Hematopoietic multipotent progenitor cell (in vitro differentiated cells): ENCODE measurements at places on chromosomes 1 and 21.

GRCh38 chr1:7586031-7586941 is 184.8 kb upstream of the VAMP3 start:
- DNase-seq: no peak

DNA sequence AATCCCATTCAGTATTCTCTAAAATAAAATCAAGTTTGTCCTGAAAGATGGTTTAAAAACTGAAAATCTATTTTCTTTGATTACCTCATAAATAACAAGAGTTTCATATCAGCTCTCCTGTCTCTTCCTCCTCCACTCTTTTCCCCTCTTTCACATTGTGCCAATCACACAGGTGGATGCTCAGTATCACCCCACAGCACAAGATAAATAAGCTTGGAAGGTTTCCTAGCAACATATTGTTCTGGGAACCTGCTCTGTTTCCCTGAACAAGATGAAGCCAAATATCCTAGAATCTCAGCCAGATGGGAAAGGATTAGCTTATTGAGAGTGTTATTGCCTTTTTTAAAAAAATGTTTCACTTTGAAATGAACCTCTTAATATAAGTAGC is 45.7 kb upstream of the CACYBP start:
- DNase-seq: no peak

DNA sequence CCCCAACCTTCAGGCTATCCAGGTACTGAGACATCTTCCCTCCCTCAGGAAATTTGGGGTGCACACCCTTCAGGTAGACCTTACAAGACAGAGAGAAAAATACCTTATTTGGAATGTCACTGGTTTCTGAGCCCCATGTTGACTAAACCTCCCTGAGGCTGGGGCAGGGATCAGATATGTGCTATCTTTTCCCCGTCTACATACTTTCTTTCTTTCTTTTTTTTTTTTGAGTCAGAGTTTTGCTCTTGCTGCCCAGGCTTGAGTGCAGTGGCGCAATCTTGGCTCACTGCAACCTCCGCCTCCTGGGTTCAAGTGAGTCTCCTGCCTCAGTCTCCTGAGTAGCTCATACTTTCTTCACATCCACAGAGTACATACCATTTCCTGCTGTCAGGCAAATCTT is 1.6 kb downstream of the CYB5R1 start:
- no peak for DNase-seq

DNA sequence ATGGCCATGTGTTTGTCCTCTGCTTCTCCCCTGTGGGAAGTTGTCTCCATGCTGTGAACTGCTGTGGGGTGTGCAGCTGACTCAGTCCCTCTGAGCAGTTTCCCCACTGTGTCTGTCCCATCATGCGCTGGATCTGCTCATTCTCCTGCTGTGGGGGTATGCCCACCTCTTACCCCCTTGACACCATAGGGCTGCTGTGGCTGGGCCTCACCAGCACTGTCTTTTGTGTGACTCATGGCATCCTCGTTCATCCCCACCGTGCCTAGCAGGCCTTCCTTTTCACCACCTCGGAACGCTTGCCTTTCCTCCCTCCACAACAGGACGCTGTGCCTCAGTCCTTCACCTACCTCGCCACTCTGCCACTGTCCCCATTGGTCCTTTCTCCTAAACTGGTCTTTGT is 27.3 kb downstream of the VANGL2 start:
- DNase-seq: no peak

DNA sequence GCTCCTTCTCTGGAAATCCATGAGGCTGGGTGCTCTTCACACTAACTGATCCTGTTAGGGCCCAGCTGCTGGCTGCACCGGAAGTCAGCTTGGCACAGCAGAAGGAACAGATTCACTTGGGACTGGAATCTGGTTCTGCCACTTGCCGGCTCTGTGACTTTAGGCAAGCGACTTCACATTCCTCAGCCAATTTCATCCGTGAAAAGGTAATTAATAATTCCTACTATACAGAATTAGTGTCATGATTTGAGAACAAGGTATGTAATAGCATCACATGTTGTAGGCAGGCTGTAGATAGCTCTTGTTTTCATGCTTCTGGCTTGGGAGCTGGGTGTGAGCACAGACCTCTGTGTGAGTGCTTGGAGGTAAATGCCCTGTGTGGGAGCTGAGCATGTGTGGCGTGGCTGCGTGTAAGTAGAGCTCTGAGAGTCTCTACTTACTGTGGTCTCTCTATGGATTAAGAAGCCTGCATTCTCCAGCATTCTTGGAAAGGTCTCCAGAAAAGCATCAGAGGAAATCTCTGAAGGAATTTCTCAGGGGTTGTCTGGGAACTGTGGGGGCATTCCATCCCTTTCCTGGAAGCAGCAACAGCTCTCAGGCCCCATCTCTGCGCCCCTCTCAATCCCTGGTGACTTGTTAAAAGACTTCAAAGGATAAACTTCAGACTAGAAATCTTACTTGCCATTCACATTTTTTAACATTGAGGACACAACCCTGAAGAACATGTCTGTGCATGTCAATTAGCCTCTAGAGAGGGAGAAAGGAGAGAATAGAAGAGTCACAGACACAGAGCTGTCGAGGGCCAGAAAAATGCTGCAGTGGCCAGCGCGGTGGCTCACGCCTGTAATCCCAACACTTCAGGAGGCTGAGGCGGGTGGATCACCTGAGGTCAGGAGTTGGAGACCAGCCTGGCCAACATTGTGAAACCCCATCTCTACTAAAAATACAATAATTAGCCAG is 47.7 kb upstream of the PPM1J start:
- no peak for DNase-seq

GRCh38 chr1:224448453-224449017 is 13.9 kb upstream of the WDR26 start:
- DNase-seq: no peak

GRCh38 chr1:60715970-60716369 is 366.4 kb upstream of the NFIA start:
- no peak for DNase-seq

- DNase-seq: no peak
These were observed 23.0 kb upstream of the CCT8 start for GRCh38 chr21:29096218-29097015.

DNA sequence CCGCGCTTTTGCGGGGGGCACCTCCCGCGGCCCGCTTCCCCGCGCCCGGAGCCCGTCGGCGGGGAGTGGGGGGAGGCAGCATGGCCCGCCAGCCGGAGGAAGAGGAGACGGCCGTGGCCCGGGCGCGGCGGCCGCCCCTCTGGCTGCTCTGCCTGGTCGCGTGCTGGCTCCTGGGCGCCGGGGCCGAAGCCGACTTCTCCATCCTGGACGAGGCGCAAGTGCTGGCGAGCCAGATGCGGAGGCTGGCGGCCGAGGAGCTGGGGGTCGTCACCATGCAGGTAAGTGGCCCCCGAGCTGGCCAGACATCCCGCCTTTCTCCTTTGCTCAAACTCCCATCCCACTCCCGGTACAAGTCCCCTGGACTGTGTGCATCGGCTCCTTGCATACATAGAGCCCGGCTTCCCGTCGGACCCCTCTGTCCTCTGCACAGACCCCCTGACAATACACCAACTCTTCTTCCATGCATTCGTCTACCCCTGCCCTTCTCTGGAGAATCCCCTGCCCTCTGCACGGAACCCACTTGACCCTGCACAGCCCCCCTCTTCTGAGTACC is 812 bp downstream of the CACHD1 start:
- DNase-seq: no peak

- DNase-seq: no peak
These were observed 27.2 kb downstream of the CNN3 start for GRCh38 chr1:94899756-94900155.

DNA sequence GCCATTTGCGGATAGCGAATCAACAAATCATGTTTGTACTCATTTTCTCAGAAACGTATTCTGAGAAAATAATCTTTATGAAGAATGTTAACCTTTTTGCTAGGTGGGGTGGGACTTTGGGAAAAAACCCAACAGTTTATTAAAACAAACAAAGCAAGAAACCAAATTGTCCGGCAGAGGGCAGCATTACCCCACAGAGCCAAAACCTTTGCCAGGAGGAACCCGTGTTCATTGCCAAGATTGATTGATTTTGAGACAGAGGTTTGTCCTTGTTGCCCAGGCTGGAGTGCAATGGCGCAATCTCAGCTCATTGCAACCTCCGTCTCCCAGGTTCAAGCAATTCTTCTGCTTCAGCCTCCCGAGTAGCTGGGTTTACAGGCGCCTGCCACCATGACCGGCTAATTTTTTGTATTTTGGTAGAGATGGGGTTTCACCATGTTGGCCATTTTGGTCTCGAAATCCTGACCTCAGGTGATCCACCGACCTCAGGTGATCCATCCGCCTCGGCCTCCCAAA is 70.8 kb upstream of the RHOU start:
- peak; percentile 85 for DNase-seq

GRCh38 chr21:37197746-37198145 is 69.4 kb downstream of the VPS26C start:
- no peak for DNase-seq

- no peak for DNase-seq
These were observed 25.2 kb downstream of the CNST start for GRCh38 chr1:246591504-246591903.

DNA sequence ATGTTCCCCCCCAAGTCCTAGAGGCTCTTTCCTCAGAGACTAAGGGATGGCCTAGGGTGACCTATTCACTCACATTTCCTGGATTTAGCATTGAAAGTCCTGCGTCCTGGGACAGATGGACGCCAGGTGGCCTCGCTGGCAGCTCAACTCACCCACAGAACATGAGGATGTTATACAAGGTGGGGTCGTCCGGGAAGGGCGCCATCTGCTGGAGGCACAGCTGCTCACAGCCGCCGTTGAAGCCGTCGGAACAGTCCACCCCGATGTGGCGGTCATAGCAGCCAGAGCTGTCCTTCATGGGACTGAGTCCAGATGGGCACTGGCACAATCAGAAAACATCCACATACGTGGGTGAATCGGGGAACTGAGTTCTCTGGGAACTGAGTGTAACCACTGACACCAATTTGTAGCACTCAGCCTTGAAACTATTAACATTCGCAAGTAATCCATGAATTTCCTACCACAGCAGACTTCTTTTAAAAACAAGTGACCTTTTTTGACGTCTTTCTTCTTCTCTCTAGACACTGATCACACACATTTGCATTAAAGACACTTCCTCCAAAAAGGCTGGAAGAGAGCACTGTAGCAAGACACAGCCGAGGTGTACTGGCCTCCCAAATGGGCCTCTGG is 215.4 kb downstream of the ASTN1 start:
- DNase-seq: peak; percentile 10
